Activated CD8-positive, alpha-beta T cell treated with anti-CD3 and anti-CD28 coated beads for 36 hours (primary cell): ENCODE measurements at places on chromosomes 6 and 20. TPM values are rescaled to one million over a fixed set of nuclear protein-coding genes. Genes with fewer than 3 reads are reported as not detected.

SNAP91 gene
- not detected for total RNA-seq

DNA sequence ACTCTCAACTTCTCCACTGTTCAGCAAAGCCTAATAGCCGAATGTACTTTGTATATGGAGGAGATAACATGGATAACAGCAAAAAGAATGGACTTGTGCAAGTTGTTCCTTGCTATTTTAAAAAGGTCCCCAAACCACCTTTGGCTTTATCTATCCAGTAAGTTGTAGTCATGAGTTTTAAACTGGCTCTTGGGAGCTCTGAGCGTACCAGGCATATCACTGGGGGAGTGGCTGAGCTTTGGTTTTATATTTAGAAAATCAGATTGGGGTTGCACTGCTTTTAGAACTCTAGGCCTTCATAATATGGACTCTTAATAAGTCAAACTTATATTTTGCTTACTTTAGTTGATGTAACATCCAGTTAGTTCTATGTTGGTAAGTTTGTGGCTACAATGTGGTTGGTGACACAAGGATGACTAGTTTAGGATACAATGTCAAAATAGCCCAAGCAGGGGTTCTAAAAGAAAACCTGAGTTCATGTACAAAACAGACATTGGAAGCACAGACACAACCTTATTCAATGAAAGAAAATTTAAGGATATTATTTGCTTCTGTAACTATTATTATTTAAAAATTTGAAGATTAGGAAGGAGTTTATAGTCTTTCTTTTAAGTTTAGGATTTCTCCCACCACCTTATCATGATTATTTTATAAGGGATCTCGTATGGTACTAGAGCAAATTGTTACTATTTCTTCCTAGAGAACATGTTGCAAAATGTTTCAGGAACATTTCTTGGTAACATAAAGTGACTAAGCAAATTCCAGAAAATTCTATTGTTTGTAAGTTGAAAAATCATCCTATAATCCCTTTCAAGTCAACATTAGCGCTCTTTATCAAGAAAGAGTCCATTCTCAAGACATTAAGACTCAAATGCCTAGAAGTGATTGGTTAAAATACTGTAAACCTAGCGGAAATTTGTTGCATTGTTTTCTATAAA is 165.8 kb upstream of the SUPT3H start:
- H3K36me3 ChIP-seq, result peaks cover 28% of the 10 kb centered on the region
- H3K4me1 ChIP-seq, result peaks cover 16% of the 10 kb centered on the region
- no peaks in the 10 kb centered on the region for H3K27me3 ChIP-seq
- H3K4me3 ChIP-seq, result no peak overlapping the region
- H3K27ac ChIP-seq, result no peak overlapping the region
- DNase-seq, result no peak

- H3K27me3 ChIP-seq, result no peaks in the 10 kb centered on the region
- no peaks in the 10 kb centered on the region for H3K36me3 ChIP-seq
- no peaks in the 10 kb centered on the region for H3K4me1 ChIP-seq
These were observed 632.8 kb downstream of the HDGFL1 start for GRCh38 chr6:23202207-23202606.

DNA sequence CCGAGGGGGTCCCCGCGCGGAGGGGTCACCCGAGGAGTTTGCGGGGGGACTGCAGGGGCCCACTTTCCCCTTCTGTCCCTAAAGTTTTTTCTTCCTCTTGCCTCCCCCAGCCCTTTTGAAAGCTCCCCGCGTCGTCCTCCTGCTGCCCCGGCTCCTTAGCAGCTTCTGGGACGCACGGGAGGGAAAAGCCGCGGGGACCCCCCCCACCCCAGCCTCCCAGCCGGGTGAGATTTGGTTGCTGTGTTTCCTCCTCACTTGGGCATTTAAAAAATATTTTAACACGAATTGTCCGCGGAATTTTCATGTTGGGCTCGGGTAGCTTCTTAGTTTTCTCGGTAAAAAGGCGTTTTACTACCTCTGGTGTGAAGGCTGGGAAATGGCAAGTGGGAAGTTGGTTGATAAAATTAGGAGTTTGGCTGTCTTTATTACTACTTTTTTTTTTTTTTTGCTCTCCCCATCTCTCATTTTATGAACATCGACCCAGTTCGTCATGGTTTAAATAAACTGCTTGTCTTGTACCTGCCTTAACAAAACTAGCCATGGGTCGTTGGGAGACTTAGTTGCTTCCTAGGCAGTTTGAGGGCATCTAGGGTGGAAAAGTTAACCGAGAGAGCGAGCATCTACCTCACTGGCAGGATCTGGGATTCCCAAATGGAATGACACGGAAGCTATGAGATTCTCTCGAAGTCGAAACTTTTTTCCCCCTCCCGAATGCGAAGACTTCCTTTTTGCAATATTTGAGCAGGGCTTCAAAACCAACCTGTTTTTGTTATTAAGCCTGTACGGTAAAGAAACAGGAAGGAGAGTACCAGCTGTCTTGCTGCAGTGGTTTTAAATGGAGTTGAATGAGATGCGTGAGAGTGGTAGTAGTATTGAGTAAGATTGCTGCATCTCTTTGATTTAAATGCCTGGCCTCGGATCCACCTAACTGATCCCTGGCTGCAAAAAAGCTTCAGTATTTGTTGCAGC is 868 bp downstream of the NCOA3 start:
- peak overlapping the region; percentile 87 for H3K27ac ChIP-seq
- peaks cover 47% of the 10 kb centered on the region for H3K4me1 ChIP-seq
- H3K36me3 ChIP-seq, result peaks cover 40% of the 10 kb centered on the region
- peak; percentile 46 for DNase-seq
- H3K27me3 ChIP-seq, result peaks cover 1% of the 10 kb centered on the region

- H3K27me3 ChIP-seq, result no peaks in the 10 kb centered on the region
- no peak overlapping the region for H3K4me3 ChIP-seq
- peaks cover 18% of the 10 kb centered on the region for H3K36me3 ChIP-seq
- peak overlapping the region; percentile 34 for H3K27ac ChIP-seq
- no peak for DNase-seq
These were observed 58.0 kb downstream of the AHI1 start for GRCh38 chr6:135439549-135439948.

DNA sequence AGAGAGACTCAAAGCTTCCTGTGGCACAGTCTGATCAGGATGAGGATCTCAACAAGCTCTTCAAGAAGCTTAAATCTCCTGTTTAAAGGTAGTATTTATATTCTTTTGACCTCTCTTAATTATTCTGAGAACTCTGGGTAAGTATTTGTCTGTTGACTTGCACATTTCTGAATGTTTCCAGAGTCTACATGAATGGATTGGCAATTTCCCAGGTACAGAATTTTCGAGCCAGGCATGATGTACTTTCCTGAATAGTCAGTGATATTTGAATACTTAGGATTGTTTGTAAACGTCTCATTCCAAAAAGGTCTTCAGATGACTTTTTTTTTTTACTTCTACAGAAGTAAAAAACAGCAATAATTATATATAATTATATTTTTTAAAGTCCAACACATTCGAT is 293.4 kb downstream of the TBC1D32 start:
- no peak overlapping the region for H3K4me3 ChIP-seq
- no peak overlapping the region for H3K27ac ChIP-seq
- H3K36me3 ChIP-seq, result no peaks in the 10 kb centered on the region
- H3K27me3 ChIP-seq, result no peaks in the 10 kb centered on the region
- DNase-seq, result no peak

- H3K27ac ChIP-seq, result no peak overlapping the region
- no peaks in the 10 kb centered on the region for H3K36me3 ChIP-seq
- H3K4me3 ChIP-seq, result no peak overlapping the region
- no peak for DNase-seq
- no peaks in the 10 kb centered on the region for H3K27me3 ChIP-seq
These were observed 459.2 kb downstream of the RFPL4B start for GRCh38 chr6:112806163-112806865.

- no peak for DNase-seq
- peaks cover 11% of the 10 kb centered on the region for H3K27me3 ChIP-seq
- no peaks in the 10 kb centered on the region for H3K36me3 ChIP-seq
- H3K4me3 ChIP-seq, result no peak overlapping the region
- no peaks in the 10 kb centered on the region for H3K4me1 ChIP-seq
- H3K27ac ChIP-seq, result no peak overlapping the region
These were observed 317.2 kb upstream of the CDYL start for GRCh38 chr6:4459032-4459431.

PKHD1 gene
- total RNA-seq, result not detected

DNA sequence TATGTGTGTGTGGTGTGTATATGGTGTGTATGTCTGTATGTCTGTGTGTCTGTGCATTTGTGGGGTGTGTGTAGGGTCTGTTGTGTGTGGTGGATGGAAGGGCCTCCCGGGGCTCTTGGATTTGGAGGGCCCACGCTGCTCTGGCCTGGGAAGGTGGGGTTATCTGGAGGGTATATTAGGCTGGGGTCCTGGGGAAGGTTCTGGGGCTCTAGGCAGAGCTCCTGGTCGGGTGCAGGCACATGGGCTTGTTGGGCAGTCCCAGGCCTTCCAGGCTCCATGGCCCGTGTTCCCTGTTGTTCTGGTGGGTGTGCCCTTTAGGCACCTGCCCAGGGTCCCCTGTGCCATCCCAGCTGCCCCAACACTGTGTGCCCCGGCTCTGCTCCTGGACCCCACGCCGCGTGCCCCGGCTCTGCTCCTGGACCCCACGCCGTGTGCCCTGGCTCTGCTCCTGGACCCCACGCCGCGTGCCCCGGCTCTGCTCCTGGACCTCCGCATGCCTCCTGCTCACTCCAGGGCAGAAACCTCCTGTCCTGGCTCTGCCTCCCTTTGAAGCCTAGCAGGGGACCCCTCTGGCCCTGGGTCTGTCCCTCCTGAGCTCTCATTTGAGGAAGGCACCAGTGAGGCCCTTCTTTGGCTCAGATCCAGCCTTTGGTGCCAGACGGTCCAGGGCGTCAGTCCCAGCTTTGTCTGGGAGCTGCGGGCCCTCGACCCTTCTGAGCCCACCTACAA is 10.2 kb upstream of the MYT1 start:
- H3K4me1 ChIP-seq, result no peaks in the 10 kb centered on the region
- no peaks in the 10 kb centered on the region for H3K36me3 ChIP-seq
- no peak overlapping the region for H3K4me3 ChIP-seq
- no peak overlapping the region for H3K27ac ChIP-seq
- no peak for DNase-seq

DNA sequence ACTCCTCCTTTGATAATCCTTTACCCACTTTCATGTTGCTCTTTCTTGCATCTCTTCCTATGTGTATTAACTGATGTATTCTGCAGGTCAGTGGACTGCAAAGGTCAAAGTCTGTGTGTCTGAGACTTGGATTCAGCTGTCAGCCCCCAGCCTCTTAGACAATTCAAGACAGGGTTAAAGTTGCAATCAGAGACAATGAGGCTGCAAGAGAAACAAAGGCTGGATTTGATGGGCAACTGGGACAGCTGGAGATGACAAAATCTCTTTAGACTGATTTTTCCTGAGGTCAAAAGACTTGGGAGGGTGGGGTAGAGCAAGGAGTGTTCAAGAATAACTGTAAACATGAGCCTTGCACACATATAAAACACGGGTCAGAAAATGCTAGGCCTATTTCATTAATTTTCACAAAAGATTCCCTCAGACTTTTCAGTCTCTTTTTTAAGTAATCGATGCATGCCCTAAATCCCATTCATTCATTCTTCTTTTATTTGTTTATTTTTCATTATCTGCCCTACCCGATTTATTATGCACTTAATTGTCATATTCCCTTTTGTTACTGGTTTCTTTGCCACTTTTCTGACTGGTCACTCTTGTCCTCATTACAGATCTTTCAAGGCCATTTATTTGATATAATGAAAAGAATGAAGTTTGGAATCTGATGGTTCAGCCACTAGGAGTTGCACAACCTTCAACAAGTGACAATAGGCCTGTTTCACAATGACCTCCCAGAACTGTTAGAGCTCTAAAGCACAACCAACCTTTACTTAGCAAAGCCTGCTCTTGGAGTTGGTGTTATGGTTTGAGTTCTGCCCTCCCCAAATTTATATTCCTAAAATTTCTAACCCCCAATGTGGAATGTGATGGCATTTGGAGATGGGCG is 33.8 kb upstream of the AKAP12 start:
- H3K36me3 ChIP-seq, result no peaks in the 10 kb centered on the region
- DNase-seq, result no peak
- H3K27ac ChIP-seq, result no peak overlapping the region
- no peaks in the 10 kb centered on the region for H3K4me1 ChIP-seq

DNA sequence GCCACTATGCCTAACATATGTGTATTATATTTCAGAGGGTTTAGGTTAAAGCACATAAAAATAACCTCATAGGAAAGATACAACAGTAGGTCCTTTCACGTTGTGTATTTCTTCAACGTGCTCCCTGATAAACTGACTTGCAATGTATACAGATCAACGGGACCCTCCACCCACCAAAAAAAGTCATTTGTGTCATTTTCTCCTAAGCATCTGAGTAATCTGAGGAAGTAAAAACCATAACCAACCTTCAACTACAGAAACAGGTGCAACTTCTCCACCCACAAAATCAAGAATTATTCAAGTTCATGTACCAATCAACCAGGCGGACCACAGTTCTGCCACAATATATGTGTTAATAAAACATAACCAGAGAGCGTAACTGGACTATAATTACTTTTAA is 54.9 kb upstream of the NHSL1 start:
- DNase-seq, result no peak
- H3K27me3 ChIP-seq, result no peaks in the 10 kb centered on the region
- H3K4me1 ChIP-seq, result no peaks in the 10 kb centered on the region
- H3K27ac ChIP-seq, result no peak overlapping the region

SLC17A2 gene
- not detected for total RNA-seq

DNA sequence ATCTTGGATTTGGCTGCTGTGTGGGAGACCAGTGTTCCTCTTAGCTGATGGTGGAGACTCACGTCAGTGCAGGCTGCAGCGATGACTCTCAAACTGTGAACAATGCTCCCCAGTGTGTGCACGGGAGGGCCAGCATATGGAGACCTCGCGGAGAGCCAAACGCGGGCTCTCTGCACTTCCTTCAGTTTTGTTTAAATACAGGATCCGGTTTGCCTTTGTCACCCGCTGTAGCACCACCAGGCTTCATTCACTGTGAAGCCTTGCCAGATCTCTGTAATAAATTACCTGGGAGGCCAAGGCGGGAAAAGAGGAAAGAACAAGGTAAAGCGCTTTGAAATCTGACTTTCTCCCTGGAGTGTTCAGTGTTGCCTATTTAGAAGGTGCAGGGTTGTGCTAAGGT is 30.7 kb upstream of the TMEM14A start:
- peaks cover 7% of the 10 kb centered on the region for H3K4me1 ChIP-seq
- H3K36me3 ChIP-seq, result no peaks in the 10 kb centered on the region
- H3K27me3 ChIP-seq, result peaks cover 21% of the 10 kb centered on the region
- no peak overlapping the region for H3K27ac ChIP-seq
- H3K4me3 ChIP-seq, result no peak overlapping the region
